ENCODE measurements at places on chromosomes 1 and 21.
A peak's percentile ranks its signal among the peaks of the same experiment; 100 is the strongest.

DNA sequence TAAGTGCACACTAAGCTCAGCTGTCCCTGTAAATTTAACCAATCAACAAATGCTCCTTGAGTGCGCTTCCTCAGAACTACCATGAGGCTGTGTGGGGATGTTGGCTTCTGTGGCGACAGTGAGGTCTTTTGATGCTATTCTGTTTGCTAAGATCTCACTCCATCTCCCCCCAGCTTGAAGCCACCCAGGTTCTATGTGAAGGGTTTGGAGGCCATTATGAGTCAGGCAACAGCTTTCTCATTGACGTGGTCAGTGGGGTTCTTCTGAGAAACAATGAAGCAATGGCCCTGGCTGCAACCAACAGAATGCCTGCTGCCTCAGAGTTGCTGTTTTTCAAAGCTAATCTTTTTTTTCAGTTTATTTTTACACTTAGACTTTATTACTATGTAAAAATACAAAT, 205.5 kb downstream of the PTBP2 start:
- DNase-seq = no peak

GRCh38 chr21:36423771-36424433, 38.7 kb downstream of the CHAF1B start:
- DNase-seq = no peak

- no peak for DNase-seq
These were observed 827 bp downstream of the OR2B11 start for GRCh38 chr1:247456914-247457639.

- DNase-seq = no peak
These were observed 25.2 kb downstream of the VN1R5 start for GRCh38 chr1:247281001-247281574.

- no peak for DNase-seq
These were observed 38.0 kb upstream of the FOXO6 start for GRCh38 chr1:41323243-41323642.

DNA sequence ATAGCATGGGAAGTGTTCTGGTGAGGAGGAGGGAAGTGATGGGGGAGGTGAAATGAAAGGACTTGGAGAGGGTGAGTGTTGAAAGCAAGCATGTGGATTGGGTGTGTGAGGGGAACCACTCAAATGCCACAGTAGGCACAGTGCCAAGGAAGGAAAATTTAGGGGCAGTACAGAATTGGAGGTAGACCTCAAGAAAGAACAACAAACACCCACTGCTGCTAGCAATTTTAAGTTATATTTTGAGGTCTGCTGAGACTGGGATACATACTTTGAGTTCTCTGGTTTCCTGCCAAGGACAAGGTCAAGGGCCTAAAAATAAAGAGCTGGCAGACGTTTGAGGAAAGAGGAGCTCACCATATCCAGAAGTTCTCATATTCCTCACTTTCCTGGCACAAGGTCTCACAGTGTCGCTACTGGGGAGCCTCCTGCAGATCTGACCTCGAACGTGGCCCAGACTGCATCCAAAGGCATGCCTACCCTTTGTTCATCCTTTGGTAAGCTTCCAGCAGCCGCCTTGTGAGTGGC, 104.0 kb downstream of the BRINP2 start:
- peak; percentile 74 for DNase-seq

GRCh38 chr1:36919491-36920145, 114.7 kb downstream of the GRIK3 start:
- DNase-seq = no peak

- DNase-seq = no peak
These were observed 10.9 kb downstream of the TMPRSS3 start for GRCh38 chr21:42384989-42385388.

DNA sequence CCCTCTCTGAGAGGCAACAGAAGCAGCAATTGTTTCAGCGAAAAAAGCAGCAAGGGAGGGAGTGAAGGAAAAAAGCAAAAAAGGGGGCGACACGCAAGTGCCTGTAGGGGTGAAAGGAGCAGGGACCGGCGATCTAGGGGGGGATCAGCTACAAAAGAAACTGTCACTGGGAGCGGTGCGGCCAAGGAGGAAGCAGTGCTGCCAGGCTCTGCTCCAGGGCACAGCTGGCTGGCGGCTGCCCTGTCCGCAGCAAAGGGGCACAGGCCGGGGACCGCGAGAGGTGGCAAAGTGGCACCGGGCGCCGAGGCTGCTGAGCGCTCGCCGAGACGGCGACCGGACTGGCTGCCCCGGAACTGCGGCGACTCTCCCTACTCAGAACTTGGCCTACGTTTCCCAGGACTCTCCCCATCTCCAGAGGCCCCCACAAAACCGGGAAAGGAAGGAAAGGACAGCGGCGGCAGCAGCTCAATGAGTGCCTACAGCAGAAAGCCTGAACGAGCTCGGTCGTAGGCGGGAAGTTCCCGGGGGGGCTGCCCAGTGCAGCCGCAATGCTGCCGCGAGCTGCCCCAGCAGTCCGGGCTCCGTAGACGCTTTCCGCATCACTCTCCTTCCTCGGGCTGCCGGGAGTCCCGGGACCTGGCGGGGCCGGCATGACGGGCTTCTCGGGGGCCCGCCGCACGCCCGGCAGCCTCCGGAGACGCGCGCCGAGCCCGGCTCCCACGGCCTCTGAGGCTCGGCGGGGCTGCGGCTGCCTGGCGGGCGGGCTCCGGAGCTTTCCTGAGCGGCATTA, 1.0 kb upstream of the CDKN2C start:
- DNase-seq = no peak

Data from NCI-H2029 treated with DMSO at 0.1 percent for 48 hours (cell line).